ENCODE measurements at places on chromosomes 6 and 20.

DNA sequence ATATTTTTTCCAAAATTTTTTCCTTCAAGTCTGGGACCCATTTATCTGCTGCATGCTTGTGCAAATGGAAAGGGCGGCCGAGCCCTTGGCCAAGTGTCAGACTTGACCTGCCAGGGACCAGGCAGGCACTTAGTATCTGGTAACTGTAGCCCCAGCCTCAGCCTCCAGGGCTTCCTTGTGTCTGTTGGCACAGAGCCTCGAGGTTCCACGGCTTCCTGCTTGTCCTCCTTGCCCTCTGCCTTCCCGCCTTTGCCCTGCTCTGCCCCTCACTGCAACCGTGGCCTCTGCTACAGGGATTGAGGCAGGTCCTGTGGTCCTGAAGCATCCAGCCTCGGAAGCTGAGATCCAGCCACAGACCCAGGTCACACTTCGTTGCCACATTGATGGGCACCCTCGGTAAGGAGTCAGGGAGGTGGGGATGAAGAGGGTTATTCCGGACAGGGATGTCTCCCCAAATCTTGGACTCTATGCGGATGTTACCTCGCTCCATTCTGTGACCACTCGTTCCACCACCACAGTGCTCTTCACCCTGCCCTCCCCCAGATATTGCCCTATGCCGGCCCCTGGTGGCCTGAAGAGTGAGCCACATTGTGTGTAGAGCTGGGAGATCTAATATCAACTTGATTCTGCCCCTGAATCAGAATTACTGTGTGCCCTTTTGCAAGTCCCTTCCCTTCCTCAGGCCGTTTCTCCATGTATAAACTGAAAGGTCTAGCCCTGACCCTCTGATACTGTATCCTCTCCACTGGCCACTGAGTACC, 41.5 kb upstream of the SRF start:
- DNase-seq = no peak

- no peak for DNase-seq
These were observed 82.8 kb downstream of the GFRA4 start for GRCh38 chr20:3580412-3580811.

GRCh38 chr6:130503146-130503545, 137.3 kb downstream of the TMEM200A start:
- DNase-seq = no peak

DNA sequence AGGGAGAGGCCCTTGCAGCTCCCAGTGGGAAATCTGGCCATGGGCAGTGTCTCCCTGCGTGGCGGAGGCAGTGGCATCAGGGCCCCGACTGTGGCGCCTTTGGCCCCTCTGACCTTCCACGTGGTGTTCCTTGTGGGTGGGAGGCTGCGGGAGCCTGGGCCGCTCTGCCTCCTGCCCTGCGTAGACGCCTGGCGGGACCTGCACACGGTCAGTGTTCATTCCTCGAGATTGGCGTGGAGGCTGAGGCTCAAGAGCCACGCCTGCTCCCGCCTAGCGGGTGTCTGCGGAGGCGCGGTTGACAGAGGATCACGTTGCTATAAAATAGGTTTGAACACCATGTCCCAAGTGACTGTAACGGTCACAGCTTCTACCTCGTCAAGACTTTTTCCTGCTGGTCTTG, 14.0 kb downstream of the COL9A3 start:
- DNase-seq = no peak

- no peak for DNase-seq
These were observed 138.2 kb upstream of the ARMC2 start for GRCh38 chr6:108710030-108710429.

DNA sequence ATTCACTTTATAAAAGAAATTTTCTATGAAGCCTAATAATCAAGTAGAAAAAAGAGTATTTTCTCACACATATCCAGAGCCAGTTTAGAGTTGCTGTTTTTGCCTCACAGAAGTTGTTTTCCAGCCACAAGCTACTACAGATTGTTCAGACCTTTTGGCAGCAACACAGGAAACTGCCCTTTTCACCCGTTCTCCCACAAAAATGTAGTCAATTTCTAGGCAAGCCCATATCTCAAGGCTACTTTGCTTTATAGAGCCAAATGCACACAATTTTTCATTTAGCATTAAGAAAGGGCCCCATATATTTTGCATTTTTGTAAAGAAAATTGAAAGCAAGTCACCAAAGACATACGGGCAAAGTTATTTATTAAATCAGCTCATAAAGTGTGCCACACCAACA, 49.5 kb downstream of the EPB41L2 start:
- no peak for DNase-seq

DNA sequence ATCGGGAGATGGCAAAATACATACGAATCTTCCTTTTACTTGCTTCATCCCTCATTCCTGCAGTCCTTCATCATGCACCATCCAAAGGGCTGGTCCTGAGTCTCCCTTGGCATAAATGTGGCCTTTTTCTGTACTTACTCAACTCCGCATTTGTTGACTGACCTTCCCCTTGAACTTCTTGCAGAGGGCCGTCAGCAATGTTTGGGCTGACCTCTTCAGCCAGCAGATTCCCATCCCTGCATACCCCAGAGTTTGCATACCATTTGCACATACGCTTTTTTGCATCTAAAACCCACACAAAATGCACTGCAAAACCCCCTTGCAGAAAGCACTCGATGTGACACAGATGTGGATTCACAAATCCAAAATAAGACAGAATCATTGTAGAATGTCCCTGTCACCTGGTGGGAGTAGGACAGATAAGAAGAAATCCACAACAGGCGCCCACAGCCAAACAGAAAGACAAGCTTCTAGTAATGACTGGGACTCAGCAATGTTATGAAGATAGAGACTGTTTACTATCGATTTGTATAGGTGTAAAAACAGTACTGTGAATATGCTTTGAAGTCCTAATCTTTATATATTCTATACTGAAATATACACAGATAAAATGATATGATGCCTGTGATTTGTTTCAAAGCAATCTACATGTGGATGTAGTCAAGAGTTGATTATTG, 45.8 kb downstream of the TBC1D7 start:
- no peak for DNase-seq

- no peak for DNase-seq
These were observed 222.0 kb upstream of the SYNCRIP start for GRCh38 chr6:85864453-85865401.

DNA sequence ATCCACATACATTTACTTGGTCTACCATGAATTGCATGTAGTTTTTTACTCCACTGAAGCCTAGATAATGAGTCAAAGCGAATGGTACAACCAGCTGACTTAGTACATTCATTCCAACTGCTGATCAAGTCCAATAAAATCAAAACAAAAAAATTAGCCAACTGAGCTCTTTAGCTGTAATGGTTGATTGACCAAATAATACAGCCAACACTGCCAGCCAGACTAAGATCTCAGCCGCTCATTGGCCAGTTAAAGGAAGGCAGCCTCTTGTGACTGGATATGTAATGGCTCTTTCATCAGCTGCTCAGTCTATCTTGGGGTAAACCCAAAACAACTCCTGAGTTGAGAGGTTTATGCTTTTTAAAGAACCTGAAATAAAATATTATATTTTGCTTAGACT, 204.3 kb upstream of the RSPO3 start:
- DNase-seq = no peak

DNA sequence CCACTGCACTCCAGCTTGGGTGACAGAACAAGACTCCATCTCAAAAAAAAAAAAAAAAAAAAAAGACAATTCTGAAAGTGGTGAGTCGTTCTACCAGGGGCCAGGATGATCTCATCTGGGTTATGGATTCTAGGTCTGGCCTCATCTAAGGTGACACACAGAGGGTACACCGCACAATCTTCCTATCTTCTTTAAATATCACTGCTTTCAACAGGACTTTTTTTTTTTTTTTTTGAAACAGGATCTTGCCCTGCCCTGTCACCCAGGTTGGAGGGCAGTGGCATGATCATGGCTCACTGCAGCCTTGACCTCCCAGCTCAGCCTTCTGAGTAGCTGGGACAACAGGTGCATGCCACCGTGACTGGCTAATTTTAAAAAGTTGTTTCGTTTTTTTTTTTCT, 67.7 kb downstream of the SLC16A10 start:
- DNase-seq = no peak

DNA sequence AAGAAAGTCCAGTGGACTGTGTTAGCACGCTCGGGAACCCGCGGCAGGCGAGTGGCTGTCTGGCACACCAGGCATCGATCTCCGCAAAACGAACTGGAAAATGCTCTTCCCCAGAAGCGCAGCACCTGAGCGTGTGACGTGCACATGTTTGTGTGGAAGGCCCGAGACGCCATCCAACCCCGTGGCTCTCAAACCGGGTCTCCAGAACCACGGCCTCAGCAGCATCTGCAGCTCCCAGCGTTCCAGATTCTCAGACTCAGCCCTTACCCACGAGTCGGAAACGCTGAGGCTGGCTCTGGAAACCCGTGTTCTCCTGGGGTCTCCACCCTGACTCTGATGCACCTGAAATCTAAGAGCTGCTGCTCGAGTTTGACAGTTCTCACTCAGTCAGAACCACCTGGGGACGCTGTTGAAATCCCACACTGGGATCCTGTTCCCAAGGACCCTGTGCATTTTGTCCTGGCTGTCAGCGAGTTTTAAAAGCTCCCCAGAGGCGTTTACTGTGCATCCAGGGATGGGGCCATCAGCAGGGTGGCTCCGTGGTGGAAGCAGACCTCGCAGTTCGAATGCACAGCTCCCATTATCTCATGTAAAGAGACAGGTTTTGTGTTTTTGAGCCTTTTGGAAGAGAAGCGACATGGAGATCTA, 69.0 kb downstream of the DLL1 start:
- no peak for DNase-seq

DNA sequence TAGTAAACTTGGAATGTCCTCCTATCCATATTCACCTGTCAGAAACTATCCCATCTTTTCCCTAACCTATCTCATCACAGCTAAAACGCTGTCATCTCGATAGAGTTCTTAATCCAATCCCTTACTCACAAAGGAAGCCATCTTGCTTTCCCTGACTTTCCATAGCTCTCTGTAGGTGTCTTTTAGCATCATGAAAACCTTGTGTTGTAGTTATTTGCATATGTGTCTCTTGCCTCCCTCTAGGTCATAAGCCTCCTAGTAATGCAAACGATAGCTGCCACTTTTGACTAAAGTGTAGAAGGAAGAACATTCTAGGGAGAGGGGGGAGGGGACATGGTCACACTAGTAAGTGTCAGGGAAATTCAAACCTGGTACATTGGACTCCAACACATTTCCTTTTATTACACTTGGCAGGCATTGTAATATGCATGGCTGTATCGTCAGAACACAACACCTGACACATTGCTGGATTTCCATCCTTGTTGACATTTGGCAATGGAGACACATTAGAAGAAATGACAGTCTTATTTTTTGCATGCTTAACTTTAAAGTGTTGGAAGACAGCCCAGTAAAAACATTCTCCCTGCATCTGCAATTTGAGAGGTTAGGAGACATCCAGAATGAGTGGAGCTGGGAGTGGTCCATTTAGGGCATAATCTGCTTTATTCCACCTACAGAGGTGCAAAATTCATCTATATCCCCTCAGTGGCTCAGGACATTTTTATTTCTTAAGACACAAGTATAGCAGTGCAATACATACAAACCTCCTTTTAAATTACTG, 283.4 kb downstream of the HAO1 start:
- DNase-seq = no peak

GRCh38 chr6:100261486-100261885, 203.2 kb downstream of the SIM1 start:
- no peak for DNase-seq

DNA sequence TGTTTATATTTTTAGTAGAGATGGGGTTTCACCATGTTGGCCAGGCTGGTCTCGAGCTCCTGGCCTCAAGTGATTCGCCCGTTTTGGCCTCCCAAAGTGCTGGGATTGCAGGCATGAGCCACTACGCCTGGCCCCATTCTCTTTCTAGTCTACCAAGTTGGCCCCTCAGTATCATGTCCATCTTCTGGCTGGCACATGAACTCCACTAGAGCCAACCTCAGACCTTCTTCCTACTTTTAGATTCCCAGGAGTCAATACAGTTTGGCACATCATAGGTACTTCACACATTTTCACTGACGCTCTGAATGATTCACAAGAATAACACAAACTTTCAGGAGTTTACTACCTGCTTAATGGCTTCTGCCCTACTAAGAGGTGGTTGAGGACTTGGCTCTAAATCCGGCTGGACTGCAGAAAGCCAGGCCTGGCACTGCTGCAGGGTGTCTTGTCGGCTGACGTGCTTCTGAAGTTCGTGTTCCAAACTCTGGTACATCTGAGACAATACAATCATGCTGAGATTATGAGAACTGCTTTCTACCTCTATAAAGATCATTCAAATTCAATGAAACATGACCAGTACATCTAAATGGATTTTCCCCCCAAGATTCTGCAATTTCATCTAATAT, 293.3 kb downstream of the SYNE1 start:
- DNase-seq = no peak

GRCh38 chr6:51029561-51029960, 210.9 kb downstream of the TFAP2B start:
- DNase-seq = no peak

DNA sequence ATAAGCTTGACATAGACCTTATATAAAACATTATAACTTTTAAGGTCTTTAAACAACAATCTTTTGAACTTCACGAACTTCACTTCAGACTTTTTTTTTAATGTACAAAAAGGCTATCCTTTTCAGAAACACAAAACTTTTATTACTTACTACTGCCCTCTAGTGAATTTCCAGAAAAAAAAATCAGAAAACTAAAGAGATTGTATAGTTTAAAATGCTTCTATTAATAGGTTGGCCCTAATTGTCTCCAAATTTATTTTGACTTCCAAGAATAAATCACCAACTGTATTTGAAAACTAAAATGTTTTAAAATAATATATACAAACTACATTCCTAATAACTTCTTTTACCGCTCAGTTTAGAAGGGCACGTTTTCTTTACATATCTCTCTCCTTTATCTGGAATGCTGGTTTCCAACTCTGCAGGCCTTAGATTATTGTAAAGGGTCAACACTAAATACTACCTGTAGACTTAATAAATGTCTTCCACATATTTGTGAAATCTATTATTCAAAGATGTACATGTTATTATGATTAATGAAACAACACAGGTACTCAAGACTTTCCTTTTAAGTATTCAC, 66.8 kb downstream of the LMBRD1 start:
- DNase-seq = no peak

Data from stimulated activated CD8-positive, alpha-beta memory T cell treated with anti-CD3 and anti-CD28 coated beads, Interleukin-2, amount 100 ng/mL, for 1 hour (primary cell).